ENCODE measurements at places on chromosomes 3 and 15.

GRCh38 chr3:38149708-38150107 is 11.2 kb downstream of the MYD88 start:
- no peak for DNase-seq
- H3K4me3 ChIP-seq: no peak overlapping the region

- DNase-seq: no peak
- no peak overlapping the region for H3K27ac ChIP-seq
- no peak overlapping the region for H3K4me3 ChIP-seq
- peaks cover 7% of the 10 kb centered on the region for H3K4me1 ChIP-seq
- peaks cover 6% of the 10 kb centered on the region for H3K36me3 ChIP-seq
These were observed 101.4 kb upstream of the UMPS start for GRCh38 chr3:124628863-124629262.

- DNase-seq: no peak
- no peak overlapping the region for H3K4me3 ChIP-seq
- H3K27me3 ChIP-seq: no peaks in the 10 kb centered on the region
- H3K27ac ChIP-seq: no peak overlapping the region
These were observed 10.9 kb upstream of the CD200R1L start for GRCh38 chr3:112857526-112857925.

DNA sequence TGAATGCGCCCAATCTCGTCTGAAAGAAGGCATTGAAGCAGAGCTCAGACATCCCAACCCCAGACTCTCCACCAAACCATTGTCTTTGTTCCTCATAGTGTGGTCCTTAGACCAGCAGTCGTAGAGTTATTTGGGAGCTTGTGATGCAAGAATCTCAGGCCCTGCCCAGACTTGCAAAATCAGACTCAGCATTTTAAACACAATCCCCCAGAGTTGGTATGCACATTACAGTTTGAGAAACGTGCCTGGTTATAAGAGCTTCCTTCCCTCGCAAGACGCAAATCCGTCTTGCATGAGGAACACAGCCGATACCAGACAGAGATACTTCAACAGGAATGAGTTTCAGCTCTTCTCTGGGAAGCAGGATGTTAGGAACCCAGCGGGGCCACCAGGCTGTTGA is 38.9 kb upstream of the IREB2 start:
- no peaks in the 10 kb centered on the region for H3K36me3 ChIP-seq
- H3K27me3 ChIP-seq: peaks cover 5% of the 10 kb centered on the region
- peaks cover 12% of the 10 kb centered on the region for H3K4me1 ChIP-seq
- peak; percentile 33 for DNase-seq

- H3K36me3 ChIP-seq: no peaks in the 10 kb centered on the region
- H3K27ac ChIP-seq: no peak overlapping the region
- H3K27me3 ChIP-seq: no peaks in the 10 kb centered on the region
These were observed 18.3 kb downstream of the MSL2 start for GRCh38 chr3:136177876-136178275.

GRCh38 chr3:76134166-76134565 is 348.8 kb upstream of the ZNF717 start:
- no peak overlapping the region for H3K4me3 ChIP-seq
- no peaks in the 10 kb centered on the region for H3K27me3 ChIP-seq
- H3K36me3 ChIP-seq: no peaks in the 10 kb centered on the region
- H3K27ac ChIP-seq: no peak overlapping the region
- H3K4me1 ChIP-seq: no peaks in the 10 kb centered on the region

DNA sequence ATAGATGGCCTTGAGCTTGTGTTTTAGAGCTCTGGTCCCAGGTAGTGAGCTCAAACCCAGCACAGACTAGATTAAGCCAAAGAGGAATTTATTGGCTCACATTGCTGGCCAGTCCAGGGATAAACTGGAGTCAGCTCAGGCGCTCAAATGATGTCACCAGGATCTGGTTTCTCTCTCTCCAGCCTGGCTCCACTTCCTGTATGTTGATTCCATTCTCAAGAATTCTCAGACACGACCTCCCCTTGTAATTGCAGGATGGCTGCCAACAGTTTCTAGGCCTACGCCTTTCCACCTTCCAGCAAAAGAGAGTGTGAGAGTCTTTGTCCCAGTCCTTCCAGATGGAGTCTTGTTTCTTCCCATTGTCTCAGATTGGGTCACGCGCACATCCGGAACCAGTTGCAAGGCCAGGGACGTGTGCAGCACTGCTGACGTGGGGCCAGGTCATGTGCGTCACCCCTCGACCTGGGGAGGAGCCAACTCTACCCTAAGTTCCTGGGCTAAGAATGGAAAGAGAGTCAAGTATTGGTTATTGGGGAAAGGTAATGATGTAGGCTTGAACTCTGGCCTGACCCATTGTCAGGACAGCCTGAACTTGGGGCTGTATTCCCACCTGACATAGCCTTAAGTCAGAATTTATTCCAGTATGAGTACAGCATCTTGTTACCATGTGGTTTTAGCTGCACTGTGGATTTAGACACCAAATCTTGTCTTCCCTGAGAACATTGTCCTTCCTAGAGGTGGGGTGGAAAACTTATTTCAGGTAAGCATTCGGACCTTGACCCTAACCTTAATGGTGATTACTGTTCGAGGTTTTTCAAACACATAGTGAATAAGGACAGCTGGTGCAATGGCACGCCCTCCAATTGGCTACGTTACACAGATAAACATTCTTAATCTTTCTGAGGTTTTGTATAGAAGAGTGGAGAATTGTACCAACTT is 31.6 kb downstream of the CACNA1D start:
- H3K27me3 ChIP-seq: no peaks in the 10 kb centered on the region
- no peak overlapping the region for H3K27ac ChIP-seq
- H3K4me3 ChIP-seq: no peak overlapping the region
- H3K4me1 ChIP-seq: no peaks in the 10 kb centered on the region
- DNase-seq: peak; percentile 69

- peak overlapping the region; percentile 88 for H3K4me3 ChIP-seq
- DNase-seq: peak; percentile 72
- H3K27me3 ChIP-seq: no peaks in the 10 kb centered on the region
These were observed 691 bp upstream of the HDGFL3 start for GRCh38 chr15:83208367-83208661.

DNA sequence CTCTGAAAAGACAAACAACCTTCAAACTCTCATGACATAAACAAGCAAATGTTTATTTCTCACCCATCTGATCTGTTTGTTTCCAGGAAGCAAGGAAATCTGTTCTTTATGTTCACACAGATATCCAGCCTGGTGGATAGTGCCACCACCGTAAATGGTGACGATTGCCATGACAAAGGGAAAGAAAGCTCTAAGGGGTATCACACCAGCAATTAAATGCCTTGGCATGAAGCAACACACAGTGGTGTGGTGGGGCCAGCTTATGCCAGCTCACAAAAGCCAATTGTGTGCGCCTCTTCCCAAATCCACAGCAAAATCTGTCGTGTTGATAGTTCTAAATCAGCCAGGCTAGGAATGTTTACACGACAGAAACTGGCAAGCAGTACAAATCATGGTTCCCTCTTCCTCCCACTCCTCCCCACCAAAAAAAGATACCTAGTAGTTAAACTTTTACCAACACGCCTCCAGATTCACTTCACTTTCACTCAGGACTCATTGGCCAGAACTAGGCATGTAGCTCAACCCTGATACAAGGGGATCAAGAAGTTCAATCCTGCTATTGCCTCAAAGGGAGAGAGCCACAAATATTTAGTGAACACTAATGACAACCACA is 189.2 kb upstream of the SLCO3A1 start:
- no peaks in the 10 kb centered on the region for H3K36me3 ChIP-seq
- H3K4me1 ChIP-seq: no peaks in the 10 kb centered on the region
- no peaks in the 10 kb centered on the region for H3K27me3 ChIP-seq
- H3K4me3 ChIP-seq: no peak overlapping the region
- no peak overlapping the region for H3K27ac ChIP-seq

- DNase-seq: no peak
- H3K27me3 ChIP-seq: no peaks in the 10 kb centered on the region
- H3K4me1 ChIP-seq: no peaks in the 10 kb centered on the region
- H3K36me3 ChIP-seq: no peaks in the 10 kb centered on the region
- H3K4me3 ChIP-seq: no peak overlapping the region
These were observed 14.9 kb upstream of the TBC1D23 start for GRCh38 chr3:100245927-100246326.

- H3K4me3 ChIP-seq: no peak overlapping the region
- H3K27me3 ChIP-seq: no peaks in the 10 kb centered on the region
- no peak overlapping the region for H3K27ac ChIP-seq
These were observed 167.8 kb downstream of the TAFA4 start for GRCh38 chr3:68764554-68764953.

GRCh38 chr15:91954292-91954691 is 100.8 kb downstream of the SLCO3A1 start:
- H3K4me1 ChIP-seq: peaks cover 24% of the 10 kb centered on the region
- no peaks in the 10 kb centered on the region for H3K27me3 ChIP-seq
- no peak for DNase-seq
- H3K36me3 ChIP-seq: no peaks in the 10 kb centered on the region
- H3K27ac ChIP-seq: no peak overlapping the region

DNA sequence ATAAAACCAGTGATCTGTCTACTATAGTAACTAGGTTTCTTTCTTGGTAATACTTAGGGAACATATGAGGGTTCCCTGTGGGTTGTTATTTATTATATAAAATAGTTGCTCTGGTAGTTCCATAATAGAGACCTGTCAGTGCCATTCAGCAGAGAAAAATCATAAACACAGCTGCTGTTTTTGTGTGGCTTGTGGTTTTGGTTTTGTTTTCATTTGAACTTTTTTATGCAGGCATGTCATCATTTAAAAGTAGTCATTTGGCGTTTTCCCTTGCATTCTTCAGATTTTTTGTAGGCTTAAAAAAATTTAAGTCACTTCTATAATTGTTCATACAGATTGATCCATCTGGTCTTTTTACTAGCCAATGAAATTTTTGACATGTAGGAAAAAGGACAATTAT is 47.9 kb downstream of the PIK3CA start:
- H3K4me1 ChIP-seq: peaks cover 3% of the 10 kb centered on the region
- H3K36me3 ChIP-seq: no peaks in the 10 kb centered on the region
- DNase-seq: peak; percentile 31
- H3K27ac ChIP-seq: no peak overlapping the region
- no peaks in the 10 kb centered on the region for H3K27me3 ChIP-seq

- H3K27me3 ChIP-seq: no peaks in the 10 kb centered on the region
- H3K4me3 ChIP-seq: no peak overlapping the region
- peaks cover 2% of the 10 kb centered on the region for H3K4me1 ChIP-seq
- no peak overlapping the region for H3K27ac ChIP-seq
These were observed 32.2 kb downstream of the RORA start for GRCh38 chr15:61196711-61197586.

DNA sequence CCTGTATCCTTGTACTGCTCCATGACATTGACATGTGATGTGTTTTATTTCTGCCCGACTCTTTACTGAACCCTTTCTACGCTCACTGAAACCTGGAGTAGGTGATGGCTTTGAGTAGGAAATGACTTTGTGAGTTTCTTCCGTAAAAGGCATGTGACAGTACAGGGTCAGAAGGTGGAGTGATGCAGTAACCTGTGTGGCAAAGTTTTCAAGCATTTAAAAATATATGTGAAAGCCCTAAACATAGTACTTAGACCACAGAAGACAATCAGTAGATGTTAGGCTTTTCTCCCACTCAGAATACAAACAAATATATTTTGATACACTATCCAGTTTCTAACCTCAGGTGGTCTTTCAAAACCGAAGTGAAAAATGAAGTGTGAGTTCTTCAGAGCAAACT is 31.3 kb upstream of the SACM1L start:
- no peak overlapping the region for H3K27ac ChIP-seq
- H3K36me3 ChIP-seq: peaks cover 2% of the 10 kb centered on the region
- DNase-seq: no peak
- H3K4me3 ChIP-seq: no peak overlapping the region

DNA sequence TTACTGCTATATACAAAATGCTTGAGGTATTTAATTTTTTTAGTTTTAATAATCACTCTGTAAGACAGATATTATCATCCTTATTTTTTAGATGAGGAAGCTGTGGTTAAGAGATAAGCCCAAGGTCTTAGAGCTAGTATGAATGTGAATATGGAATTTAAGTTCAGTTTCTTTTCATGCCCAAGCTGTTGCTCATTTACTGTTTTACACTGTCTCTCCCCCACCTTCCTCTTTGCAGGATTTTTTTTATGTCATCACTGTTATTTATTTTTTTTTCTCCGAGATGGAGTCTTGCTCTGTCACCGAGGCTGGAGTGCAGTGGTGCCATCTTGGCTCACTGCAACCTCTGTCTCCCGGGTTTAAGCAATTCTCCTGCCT is 22.5 kb downstream of the MAP2K5 start:
- no peak overlapping the region for H3K4me3 ChIP-seq
- H3K27ac ChIP-seq: no peak overlapping the region
- no peak for DNase-seq
- peaks cover 3% of the 10 kb centered on the region for H3K4me1 ChIP-seq
- H3K27me3 ChIP-seq: no peaks in the 10 kb centered on the region
- no peaks in the 10 kb centered on the region for H3K36me3 ChIP-seq

- H3K4me3 ChIP-seq: no peak overlapping the region
- no peak overlapping the region for H3K27ac ChIP-seq
- no peak for DNase-seq
- H3K36me3 ChIP-seq: no peaks in the 10 kb centered on the region
- H3K27me3 ChIP-seq: no peaks in the 10 kb centered on the region
These were observed 194.7 kb downstream of the ADAMTS9 start for GRCh38 chr3:64493149-64493548.

DNA sequence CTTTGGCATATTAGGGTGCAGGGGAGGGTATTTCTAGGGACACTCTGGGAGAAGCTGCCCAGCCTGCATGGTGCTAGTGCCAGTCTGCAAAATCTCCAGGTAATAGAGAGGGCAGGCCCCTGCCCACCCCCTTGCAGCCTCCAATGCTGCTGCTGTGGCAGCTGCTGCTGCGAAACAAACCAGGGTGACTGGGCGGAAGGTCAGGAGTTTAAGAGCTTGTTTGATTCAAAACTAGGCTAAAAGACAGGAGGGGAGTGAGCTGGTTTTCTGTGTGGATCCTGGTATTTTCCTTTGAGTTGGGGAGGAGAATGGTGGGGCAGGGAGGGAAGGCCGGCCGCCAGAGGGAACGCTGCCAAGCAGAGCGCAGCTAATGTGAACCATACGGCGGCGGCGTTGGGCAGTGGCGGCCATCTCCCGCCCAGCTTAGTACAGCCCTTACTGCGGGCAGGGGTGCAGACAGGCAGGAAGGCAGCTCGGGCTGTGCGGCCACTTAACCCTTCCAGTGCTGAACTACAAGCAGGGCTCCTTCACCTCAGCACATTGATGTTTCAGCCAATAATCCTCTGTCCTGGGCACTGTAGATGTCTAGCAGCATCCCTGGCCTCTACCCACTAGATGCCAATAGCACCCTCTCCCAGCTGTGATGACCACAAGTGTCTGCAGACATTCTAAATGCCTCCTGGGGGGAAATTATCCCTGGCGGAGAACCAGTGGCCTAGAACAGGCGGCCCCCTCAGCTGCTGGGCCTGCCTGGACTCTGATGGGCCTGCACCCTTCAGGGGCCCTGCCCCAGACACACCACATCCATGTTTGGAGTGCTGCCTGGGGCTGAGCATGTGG is 125.7 kb downstream of the EEFSEC start:
- H3K4me3 ChIP-seq: no peak overlapping the region
- H3K27ac ChIP-seq: no peak overlapping the region
- DNase-seq: peak; percentile 96
- no peaks in the 10 kb centered on the region for H3K4me1 ChIP-seq
- H3K27me3 ChIP-seq: no peaks in the 10 kb centered on the region
- peaks cover 2% of the 10 kb centered on the region for H3K36me3 ChIP-seq

GRCh38 chr3:113264283-113265131 is 53.1 kb downstream of the BOC start:
- H3K4me1 ChIP-seq: no peaks in the 10 kb centered on the region
- H3K27me3 ChIP-seq: no peaks in the 10 kb centered on the region
- no peak overlapping the region for H3K4me3 ChIP-seq
- DNase-seq: peak; percentile 83
- peaks cover 20% of the 10 kb centered on the region for H3K36me3 ChIP-seq

All from lung (tissue), 17 donors.